ENCODE measurements at places on chromosomes 6 and 20.

DNA sequence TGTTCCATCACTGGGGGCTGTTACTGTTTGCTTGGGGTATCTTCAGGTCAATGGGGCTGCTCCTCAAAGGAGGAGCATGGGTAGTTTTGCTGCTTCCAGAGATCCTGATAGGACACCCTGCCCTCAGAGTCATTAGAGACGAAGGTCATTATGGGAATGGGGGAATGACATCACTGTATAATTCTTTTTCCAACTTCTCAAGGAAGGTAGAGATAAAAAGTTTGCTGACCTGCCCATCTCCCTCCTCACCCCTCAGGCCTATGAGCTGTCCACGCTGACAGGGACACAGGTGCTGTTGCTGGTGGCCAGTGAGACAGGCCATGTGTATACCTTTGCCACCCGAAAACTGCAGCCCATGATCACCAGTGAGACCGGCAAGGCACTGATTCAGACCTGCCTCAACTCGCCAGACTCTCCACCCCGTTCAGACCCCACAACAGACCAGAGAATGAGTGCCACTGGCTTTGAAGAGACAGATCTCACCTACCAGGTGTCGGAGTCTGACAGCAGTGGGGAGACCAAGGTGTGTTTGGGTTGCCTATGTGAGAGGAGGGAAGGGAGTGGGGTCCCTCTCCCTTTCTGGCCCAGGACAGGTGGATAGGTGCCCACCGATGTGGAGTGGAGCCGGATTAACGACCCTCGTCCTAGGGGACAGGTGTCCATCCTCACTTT, 2.7 kb downstream of the SRF start:
- no peak for DNase-seq

DNA sequence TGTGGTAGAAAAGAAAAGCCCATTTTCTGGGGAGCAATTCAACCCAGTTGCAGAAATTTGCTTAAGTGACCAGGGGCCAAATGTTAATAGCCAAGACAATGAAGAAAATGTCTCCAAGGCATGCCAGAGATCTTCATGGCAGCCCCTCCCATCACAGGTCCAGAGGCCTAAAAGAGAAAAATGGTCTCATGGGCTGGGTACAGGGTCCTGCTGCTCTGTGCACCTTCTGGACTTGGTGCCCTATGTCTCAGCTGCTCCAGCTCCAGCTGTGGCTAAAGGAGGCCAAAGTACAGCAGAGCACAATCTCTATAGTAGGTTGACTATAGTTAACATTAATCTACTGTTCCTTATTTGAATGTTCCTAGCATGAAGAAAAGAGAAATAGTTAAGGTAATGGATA, 44.7 kb downstream of the FRK start:
- no peak for DNase-seq

DNA sequence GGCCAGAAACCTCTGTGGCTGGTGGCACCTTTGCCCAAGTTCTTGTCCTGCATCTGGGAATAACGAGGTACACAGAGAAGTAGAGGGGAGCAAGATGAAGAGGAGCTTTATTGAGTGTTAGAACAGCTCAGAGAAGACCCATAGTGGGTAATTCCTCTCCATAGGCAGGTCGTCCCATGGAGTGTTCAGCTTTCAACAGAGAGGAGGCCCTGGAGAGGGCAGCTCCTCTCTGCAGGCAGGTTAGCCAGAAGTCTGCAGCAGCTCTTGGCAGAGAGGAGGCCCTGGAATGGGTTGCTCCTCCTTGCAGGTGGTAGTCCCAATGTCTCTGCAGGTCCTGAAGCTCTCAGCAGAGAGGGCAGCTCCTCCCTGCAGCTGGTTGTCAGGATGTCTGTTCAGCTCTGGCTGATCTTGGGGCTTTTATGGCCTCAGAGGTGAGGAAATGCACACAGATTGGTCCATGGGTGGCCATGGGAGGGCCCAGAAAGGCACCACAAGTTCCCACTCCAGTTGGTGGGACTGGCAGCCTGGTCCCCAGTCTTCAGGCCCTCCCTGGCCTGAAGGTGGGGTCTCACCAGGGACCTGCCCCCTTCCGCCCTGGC, 89.0 kb downstream of the IPCEF1 start:
- peak; percentile 38 for DNase-seq

- DNase-seq: peak; percentile 83
Measured at GRCh38 chr6:68575765-68576439, 59.2 kb upstream of the ADGRB3 start.

DNA sequence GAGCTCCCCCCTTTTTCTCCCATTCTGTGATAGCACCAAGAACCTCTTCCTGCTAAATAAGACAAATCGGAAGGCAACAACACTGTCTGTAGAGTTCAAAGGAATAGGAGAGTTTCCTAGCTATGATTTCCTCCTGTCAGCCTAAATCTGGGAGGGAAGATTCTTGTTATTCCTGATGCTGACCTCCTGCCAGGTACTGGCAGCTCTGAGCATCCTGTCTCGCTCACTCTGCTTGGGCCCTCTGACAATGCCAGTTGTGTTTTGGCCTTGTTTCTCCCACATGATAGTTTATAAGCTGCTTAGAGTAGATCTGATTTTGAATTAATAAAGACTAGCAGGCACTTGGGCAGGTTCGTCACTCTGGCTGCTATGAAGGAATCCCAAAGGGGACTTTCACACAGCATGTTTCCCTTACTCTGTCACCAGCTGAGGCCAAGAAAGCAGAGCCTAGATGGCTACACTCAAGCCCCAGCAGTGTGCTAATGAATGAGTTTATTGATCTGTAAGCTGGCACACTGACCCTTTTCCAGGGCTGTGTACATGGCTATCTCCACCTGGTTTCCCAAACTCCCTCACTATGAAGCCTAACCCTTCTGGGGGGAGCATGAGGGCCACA, 52.3 kb downstream of the UQCC1 start:
- peak; percentile 30 for DNase-seq

GRCh38 chr6:107292715-107293271, 166.6 kb downstream of the PDSS2 start:
- DNase-seq: peak; percentile 21

DNA sequence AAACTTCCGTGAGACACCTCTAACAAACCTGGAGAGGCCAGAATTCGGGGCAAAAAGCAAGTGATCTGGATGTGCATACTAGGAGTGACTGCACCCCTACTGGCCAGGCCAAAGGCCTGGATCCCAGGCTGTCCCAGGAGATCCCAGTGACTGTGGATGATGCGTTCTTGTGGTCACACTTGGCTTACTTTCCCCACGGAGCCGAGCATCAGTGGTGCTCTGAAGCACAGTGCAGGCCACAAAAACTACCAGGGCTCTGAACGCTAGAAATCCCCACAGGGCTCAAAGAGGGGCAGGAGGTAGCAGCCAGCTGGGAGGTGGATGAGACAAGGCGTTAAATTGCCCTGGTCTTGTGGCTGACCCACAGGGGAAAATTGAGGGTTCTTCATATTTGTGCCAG, 7.1 kb downstream of the TRIM26 start:
- no peak for DNase-seq

- DNase-seq: no peak
Measured at GRCh38 chr6:40950986-40951698, 87.9 kb downstream of the UNC5CL start.

DNA sequence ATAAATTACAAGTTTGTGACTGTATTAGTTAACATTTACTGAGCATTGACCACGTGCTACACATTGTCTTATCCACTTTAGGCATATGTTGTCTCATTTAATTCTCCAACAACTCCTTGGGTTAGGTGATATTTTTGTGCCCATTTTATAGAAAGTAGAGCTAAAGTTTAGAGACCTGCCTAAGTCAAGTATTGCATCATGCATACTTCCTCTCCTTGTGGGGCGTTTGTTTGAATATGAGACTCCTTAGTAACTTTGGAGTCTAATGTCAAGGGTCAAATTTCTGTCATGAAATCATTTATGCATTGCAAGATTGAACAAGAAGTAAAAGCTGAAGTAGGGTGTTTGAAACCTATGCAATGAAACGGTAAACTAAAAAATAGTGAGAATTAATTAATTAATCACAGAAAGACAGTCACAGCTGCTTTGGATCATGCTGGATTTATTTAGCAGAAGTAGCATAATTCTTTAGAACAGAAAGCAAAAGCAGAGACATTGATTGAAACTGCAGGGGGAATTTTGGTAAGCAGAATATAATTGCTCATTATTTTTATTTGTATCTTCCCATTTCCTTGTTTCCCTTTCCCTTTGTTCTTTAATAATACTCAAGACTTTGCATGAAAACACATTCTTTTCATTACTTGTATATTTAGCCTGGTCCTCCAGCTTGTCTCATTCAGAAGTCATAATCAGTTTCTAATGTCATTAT, 1374.4 kb upstream of the GJE1 start:
- DNase-seq: no peak

DNA sequence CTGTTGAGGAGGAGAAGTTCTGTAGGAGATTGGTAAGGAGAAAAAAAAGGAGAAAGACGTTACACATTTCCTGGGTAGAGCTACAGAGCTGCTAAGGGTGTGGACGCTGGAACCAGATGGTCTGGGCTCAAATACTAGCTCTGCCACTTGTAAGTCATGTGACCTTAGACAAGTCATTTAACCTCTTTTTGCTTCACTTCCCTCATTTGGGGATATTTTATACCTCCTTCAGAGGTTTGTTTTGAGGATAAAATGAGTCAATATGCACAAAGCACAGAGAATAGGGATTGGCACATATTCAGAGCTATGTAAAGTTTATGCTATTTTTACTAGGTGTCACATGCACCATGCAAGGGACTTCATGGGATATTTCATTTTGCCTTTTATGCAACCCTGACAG, 708.8 kb downstream of the DHX35 start:
- DNase-seq: no peak

DNA sequence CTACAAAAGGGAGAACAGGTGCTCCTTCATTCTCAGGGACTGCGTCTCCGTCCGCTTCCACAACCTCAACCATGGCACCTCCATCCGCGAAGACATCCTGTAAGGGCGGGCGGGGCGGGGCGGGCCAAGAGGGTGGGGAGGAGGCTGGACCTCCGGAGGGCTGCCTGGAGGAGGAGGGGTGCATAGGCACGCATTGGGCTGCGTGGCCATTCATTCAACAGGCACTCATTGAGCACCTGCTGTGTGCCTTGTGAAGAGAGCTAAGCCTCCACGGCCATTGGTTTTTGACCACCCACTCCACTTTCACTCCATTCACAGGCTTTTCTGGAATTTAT, 435 bp downstream of the ZSWIM3 start:
- no peak for DNase-seq

- no peak for DNase-seq
Measured at GRCh38 chr20:49630396-49630951, 62.5 kb upstream of the PTGIS start.

- DNase-seq: no peak
Measured at GRCh38 chr6:156881687-156882629, 104.8 kb downstream of the ARID1B start.

DNA sequence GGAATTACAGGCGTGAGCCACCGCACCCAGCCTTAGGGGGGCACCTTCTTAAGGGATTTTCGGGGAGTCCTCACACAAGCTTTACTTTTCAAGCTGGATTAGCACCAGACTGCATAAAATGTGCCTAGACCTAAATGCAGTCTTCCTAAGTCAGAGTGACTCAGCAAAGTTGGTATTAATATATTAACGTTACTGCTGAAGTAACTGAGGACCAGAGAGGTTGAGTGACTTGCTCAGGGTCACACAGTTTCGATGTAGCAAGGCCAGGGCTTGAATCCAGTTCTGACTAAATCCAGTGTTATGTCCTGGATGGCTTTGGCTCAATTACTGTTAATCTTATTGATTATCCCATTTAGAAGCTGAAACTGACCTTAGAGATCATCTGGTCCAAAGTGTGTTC, 13.4 kb downstream of the EDEM2 start:
- DNase-seq: no peak

GRCh38 chr20:57907131-57908000, 197.6 kb upstream of the PMEPA1 start:
- DNase-seq: no peak

- no peak for DNase-seq
Measured at GRCh38 chr6:24252280-24252679, 105.6 kb downstream of the DCDC2 start.

- DNase-seq: no peak
Measured at GRCh38 chr20:48129345-48129942, 344.2 kb upstream of the SULF2 start.

DNA sequence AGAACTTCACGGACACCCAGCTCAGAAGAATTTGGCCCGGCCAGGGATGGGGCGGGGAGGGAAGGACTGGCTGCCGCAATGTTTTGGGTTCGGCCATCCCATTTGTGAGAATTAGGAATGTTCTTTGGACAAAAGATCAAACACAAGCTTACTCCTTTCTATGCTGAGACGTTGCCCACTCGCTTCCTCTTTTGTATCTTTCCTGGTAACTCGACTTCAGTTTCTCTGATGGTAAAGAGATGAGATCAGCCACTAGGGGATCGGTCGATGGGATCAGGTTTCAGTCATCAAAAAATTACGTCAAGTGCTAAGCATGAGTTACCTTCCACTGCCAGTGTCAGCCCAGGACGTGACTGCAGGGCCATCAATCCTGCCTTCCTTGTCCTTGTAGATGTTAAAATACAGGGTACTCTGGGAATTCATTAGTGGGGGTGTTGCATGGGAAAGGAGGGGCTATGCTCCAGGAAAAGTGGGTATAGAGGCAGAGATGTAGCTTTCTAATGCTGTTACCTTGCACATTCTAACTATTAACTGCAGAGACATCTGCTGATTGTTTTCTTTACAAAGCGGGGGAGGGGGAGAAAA, 190.2 kb downstream of the TSHZ2 start:
- no peak for DNase-seq

DNA sequence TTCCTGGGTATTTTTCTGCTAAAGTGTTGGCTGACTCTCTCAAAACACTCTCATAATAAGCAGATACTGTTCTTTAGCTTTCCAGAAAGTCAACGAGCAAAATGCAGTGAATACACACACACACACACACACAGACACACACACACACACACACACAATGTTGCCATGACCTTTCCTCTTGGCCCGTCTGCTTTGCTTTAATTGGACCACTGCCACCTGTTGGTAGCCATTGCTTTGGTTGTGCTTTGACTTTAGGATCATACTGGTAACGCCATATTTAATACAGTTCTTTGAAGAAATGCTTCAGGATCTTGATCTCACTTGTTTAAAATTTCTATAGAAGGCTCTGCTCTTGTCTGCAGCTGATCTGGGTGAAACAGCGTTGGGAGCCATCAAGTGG, 4.4 kb downstream of the FIG4 start:
- no peak for DNase-seq

- DNase-seq: no peak
Measured at GRCh38 chr6:93574299-93574698, 154.9 kb upstream of the EPHA7 start.

DNA sequence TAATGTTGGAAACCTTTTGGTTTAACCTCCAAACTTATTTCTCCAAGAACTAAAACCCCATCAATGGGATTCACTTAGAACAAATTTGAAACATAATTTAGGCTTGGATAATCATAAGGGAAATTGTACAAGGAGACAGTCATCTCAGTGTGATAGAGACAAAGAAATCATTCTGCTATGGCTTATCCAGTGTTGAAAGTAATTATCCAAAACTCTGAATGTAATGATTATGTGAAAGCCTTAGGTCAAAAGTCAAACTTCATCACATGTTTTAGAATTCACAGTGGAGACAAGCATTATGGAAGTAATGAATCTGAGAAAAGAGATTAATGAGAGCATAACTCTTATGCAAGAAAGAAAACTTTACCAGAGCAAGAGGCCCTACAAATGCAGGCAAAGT, 20.0 kb downstream of the MC3R start:
- DNase-seq: no peak

- no peak for DNase-seq
Measured at GRCh38 chr20:43913291-43914025, 1.2 kb upstream of the TOX2 start.

Measured in globus pallidus (tissue), 1 donor.